ENCODE measurements at places on chromosomes 16 and 17.

DNA sequence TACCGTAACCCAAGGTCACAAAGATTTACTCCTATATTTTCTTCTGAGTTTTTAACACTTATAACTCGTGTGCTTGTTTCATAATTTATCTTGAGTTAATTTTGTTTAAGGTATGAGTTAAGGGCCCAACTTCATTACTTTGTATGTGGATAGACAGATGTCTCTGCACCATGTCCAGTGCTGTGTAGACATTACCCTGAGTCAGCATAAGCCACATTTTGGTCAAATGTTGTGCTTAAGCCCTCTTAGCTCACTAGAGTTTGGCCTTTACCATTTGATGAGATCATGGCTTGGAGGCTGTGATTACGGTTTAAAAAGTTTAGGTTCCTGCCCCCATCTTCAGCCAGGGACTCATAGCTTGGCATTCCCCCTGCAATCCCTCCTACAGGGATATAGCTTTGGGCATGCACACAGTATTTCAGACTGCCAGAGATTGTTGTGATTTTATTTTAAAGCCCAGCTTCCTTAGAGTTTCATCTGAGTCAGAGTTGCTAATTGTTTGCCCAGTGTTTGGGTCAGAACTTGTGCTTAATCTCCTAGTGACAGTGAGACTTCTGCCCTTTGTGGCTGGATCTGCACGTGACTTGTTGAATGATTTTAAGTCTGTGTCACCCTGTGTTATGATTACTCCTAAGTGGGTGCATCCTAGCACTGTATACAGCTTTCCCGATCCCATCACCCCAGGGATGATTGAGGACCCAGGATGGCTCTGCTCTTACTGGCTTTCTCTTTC is 393.1 kb downstream of the CNTNAP4 start:
- no peak for DNase-seq

- no peak for DNase-seq
Measured at GRCh38 chr16:13014476-13014875, 113.1 kb downstream of the SHISA9 start.

DNA sequence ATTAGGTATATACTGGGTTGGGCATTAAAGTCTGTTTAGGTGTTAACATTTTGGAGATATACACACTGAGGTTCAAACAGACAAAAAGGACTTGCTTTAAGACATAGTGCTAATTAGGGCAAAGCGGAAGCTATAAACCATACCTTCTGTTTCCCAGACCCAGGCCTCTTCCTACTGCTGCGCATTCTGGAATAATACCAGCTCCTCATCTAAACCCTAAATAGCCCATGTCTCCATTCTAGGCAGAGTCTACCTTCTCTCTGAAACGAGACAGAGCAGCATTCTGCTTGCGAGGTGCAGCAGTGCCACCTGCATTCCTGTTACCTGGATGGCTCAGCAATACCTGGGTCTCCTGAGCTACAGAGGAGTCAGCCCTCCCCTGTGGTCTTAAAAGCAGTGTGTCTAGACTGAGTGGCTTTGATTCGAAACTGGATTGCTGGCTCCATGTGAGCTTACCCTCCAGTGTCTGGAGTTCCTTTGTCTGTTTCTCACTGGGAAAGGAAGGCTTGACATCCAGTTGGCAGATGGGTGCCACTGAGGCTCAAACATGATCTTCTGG is 6.4 kb downstream of the YPEL2 start:
- no peak for DNase-seq

- no peak for DNase-seq
Measured at GRCh38 chr16:80300456-80300855, 240.3 kb upstream of the DYNLRB2 start.

GRCh38 chr17:29732613-29733012 is 109.9 kb upstream of the CORO6 start:
- DNase-seq = no peak

DNA sequence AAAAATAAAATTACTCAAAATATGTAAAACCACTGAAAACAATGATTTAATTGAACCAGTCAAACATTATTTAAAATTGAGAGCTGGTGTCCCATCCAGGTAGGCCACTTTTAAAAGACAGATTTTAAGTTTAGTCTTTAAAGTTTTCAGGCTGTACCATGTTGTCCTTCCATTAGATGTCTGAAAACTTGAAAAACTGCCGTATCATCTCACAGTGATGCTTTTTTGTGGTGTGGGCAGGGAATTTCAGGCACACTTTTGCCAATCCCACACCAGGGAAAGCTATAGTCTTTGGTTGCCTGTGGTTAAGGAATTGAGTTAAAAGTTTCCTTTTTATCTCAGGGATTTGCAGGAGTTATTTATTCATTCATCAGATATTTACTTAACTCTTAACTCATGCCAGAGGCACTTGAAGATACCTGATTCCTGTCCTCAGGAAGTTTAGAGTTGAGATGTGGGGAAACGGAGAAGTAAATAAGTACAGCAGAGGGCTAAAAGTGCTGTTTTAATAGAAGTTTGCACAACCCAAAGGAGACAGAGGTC is 3.2 kb downstream of the SNTB2 start:
- DNase-seq = no peak

- DNase-seq = peak; percentile 8
Measured at GRCh38 chr17:18858567-18859245, 775 bp downstream of the PRPSAP2 start.

GRCh38 chr17:10661437-10661836 is 4.3 kb upstream of the MYH3 start:
- no peak for DNase-seq

GRCh38 chr16:24845726-24846547 is at the start of gene SLC5A11:
Gene SLC5A11, plus strand, starts transcription at chr16:24845963. Its CDS starts 12,681 bp downstream, at chr16:24858644.
- no peak for DNase-seq

- no peak for DNase-seq
Measured at GRCh38 chr16:85652431-85653221, 36.1 kb downstream of the GINS2 start.

- DNase-seq = peak; percentile 91
Measured at GRCh38 chr16:74774223-74775139, at the start of gene FA2H. Gene FA2H, minus strand, starts transcription at chr16:74774820. Its CDS starts 65 bp downstream, at chr16:74774755.

DNA sequence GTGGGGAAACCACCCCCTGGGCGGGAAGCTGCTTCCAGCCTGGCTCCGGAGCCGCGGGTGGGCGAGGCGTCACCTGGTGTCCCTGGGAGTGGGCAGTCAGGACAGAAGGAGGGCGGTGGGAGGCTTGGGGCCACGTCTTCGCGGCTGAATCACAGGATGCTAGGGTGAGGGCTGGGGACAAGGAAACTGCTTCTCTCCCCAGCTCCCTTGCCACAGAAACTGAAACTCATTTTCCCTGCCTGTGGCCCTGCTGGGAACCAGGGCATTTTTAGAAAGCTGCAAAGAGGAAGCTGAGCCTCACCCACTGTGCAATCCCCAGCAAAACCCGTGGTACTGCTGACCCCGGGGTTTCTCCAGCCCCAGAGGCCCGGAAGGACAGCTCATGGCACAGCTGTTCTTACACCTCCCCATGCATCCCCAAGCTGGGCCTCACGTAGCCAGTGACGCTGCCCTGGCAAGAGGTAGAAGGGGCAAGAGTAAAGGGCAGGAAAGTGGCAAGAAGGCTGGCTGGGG is 8.2 kb downstream of the RHBDF2 start:
- no peak for DNase-seq

GRCh38 chr17:57505841-57506773 is 239.0 kb downstream of the CCDC182 start:
- no peak for DNase-seq

GRCh38 chr17:78946631-78947030 is 21.4 kb upstream of the TIMP2 start:
- DNase-seq = no peak

DNA sequence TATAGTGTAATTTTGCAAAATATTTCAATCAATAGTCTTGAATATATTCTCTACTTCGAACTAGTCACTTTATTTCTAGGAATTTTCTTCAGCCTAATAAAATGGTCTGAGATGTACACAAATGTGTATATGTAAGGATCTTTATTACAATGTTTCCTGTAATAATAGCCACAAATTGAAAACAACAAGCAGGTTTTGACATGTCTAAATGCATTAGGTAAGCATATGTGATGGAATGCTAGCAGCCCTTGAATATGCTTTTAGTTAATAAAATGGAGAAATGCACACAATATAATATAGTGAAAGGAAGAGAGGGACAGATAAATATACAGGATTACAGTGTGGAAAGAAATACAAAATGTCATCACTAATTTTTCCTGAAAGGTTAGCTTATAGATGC is 196.5 kb upstream of the IRX5 start:
- no peak for DNase-seq

- no peak for DNase-seq
Measured at GRCh38 chr17:45729294-45729907, 54.7 kb upstream of the CRHR1 start.

DNA sequence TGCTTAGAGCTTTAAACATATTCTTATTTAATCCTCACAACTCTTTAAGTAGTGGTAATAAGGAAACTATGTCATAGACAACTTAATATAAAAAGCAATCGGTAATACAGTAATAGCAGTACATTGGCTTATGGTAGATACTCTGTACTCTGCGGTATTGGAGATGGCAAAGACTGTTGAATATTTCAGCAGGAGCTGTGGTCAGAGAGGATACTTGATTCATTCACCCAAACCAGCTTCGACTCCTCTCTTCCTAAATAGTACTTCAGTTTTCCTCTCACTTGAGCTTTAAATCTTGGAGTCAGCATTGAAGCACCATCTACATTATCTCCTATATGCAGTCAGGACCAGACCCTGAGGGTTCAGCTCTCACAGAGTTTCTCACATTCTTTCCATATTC is 169.3 kb downstream of the CYB561 start:
- no peak for DNase-seq

DNA sequence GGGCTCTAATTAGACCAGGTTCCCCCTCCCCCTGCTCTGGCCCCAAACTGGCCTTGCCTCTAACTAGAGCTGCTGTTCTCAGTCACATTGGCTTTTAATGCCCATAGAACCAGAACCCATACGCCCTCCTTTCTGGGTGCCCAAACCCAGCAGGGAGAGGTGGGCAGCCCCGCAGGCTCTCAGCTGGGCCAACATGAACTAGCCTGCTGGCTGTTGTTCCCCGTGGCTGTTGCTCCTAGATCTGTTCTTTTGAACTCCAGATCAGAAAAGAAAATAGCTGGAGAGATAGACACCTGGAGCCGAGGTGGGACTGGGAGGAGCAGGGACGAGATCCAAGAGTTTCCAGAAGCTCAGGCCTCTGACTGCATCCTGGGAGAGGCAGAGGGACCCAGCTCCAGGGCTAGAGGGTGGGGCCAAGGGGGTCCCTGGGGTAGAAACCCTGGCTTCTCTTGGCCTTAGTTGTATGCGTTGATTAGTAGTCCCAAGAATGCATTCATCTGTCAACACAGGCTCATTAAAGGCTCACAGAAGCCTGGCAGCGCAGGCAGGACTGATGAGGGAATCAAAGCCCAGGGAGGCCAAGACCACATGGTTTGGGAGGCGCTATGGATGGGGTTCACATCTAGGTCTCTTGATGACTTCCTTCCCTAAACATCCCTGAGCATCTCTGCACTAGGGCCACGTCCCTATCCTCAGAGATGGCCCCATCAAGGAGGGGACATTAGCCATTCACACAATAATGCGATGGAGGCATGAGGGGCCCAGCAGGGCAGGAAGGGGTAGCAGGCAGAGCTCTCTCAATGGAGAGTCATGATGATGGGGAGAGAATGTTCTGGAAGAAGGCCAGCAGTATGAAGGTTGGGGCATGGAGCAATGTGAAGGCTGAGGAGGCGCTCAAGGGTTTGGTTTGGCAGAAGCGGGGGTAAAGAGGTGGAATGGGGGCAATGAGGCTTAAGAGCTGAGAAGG is 1.3 kb upstream of the CPSF4L start:
- no peak for DNase-seq

GRCh38 chr17:69050999-69051775 is 9.5 kb downstream of the ABCA9 start:
- DNase-seq = no peak

- DNase-seq = no peak
Measured at GRCh38 chr16:11071829-11072228, 127.5 kb downstream of the CLEC16A start.

DNA sequence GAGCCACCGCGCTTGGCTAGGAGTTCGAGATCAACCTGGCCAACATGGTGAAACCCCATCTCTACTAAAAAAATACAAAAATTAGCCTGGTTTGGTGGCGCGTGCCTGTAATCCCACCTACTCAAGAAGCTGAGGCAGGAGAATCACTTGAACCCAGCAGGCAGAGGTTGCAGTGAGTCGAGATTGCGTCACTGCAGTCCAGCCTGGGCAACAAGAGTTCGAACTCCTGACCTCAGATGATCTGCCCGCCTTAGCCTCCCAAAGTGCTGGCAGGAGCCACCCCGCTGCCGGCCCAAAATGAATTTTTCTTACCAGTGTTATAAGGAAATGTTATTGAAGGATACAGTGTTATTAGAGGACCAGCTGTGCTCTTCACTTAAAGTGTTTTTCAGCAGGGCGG is 2.3 kb downstream of the NUP85 start:
- DNase-seq = no peak

GRCh38 chr17:73130977-73131376 is 33.8 kb upstream of the SSTR2 start:
- DNase-seq = no peak

GRCh38 chr16:66097751-66098150 is 268.7 kb upstream of the CDH5 start:
- DNase-seq = no peak

- DNase-seq = no peak
Measured at GRCh38 chr17:42880776-42881310, 19.8 kb upstream of the G6PC1 start.

GRCh38 chr17:7440834-7441195 is 1.5 kb downstream of the FGF11 start:
- DNase-seq = no peak

DNA sequence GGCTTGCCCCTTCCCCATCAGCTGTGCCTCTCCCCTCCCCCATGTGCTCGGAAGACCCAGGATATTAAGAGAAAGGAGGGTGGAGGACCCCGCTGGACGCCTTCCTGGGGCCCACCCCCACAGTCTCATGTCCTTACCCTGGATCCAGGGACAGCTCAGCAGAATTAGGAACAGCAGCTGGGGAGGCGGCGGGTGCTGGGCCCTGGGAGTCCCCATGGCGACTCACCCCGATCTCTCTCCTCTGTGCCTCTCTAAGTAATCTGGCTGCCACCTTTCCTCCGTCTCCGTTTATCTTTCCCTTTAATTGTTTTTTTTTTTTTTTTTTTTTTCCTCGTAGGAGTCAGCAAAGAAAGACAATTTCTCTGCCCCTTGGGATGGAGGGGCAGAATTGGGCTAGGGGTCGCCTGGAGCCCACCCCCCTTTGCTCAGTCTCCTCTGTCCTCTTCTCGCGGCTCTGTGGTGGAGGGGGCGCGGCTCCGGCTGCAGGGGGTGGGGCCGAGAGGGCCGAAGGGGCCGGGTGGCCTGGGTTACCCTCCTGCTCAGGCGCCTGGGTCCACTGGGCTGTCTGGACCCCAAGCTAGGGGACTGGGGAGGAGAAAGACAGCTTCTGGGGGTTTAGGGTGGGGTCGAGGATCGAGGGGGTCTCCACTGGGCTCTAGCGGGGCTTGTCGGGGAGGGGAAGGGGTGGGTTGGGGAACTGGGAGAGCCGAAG is 390 bp downstream of the SEZ6L2 start:
- no peak for DNase-seq

GRCh38 chr16:10675216-10675615 is 19.5 kb downstream of the TEKT5 start:
- DNase-seq = no peak

DNA sequence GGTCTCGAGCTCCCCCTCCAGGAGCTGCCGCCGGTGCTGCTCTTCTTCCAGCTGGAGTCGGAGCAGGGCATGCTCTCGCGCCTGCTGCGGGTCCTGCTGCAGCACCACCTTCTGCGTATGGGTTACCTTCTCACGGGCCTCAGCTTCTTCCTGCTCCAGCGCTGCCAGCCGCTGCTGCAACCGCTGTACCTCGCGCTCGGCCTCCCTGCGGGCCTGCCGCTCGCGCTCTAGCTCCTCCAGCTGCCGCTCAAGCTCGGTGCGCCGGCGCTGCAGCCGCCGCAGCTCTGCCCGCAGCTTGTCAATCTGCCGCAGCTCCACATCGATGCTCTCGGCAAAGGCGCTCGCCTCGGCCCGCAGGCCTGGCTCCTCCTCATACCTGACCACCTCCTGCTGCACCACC is 36.9 kb downstream of the UBN1 start:
- DNase-seq = no peak

Measured in thymus (tissue), 14 donors.